ENCODE measurements at places on chromosomes 7 and 10.
A peak's percentile ranks its signal among the peaks of the same experiment; 100 is the strongest.

DNA sequence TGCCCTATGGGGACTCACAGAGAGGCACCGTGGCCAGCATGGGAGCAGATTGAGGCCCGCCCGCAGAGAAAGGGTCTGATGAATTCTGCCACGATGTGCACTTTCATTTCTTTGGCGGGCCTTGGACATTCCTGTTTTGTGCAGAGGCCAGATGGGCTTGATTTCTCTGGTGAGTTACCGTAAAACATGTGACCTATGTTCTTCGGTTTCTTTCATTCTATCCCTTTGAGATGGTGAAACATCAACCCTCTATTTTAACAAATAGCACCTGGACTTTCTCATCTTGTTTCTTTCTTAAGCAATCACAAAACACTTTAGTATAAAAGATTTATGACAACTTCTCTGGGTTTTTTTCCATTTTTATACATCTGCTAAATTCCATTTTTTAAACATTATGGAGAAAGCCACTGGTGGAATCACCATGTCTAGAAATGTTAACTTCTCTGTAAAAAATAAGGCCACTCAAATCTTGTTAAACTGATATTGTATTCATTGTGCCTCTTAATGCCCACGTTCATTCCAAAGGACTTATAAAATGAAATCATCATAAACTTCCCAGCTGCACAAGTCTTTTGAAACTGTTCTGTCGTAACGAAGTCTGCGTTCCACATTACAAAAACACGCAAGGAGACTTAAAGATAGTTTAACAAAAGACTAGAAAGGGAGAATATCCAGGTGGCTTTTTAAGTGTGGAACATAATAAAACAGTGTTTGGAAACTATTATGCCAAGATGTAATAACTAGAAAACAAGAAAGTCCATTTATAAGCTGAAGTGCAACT, 21.4 kb upstream of the ODAD2 start:
- no peak for DNase-seq

GRCh38 chr10:73911553-73912004, 647 bp downstream of the PLAU start:
- no peak for DNase-seq

GRCh38 chr7:78095549-78095948, 297.0 kb downstream of the PHTF2 start:
- DNase-seq = no peak

DNA sequence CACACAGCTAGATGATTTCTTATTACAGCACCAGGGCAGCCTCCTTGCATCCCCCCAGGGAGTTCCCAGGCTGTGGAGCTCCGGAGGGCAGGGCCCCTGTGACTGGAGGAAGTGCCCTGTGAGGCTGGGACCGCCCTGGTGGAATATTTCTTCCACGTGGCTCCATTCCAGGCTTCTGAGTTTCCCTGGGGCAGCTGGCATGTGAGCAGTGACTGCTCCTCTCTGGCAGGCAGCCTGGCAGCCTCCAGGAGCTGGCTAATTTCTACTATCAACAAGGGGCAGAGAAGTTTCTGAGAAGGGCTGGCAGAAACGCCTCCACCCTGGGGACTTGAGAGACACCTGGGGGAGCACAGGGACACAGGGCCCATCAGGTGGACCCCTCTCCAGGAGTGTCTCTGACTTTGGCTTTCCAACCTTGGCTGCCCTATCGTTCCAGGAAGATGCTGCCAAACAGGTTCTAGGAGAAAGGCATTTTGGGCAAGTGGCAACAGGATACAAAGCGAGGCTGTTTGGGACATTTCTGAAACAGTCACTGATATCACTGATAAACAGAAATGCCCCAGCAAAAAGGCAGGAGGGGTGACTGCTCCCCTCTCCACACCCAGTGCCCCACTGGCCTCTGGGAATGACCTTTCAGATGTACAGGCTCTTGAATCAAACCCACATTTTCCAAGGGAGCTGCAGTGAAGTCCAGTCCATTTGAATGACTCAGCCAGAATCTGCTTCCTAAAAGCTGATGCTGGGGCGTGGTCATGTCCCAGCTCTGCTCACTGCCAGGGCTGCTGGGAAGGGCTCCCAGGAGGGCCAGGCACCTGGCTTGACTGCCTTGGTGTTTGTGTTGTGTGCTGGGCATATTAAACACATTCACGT, 16.1 kb downstream of the MYOF start:
- peak; percentile 39 for DNase-seq
